NCI-H524 (cell line): ENCODE measurements at places on chromosomes 12 and 14.

- DNase-seq, result no peak
Measured at GRCh38 chr14:81401420-81402122, 1.4 kb upstream of the STON2 start.

- DNase-seq, result no peak
Measured at GRCh38 chr12:109871668-109872314, 8.6 kb downstream of the GLTP start.

DNA sequence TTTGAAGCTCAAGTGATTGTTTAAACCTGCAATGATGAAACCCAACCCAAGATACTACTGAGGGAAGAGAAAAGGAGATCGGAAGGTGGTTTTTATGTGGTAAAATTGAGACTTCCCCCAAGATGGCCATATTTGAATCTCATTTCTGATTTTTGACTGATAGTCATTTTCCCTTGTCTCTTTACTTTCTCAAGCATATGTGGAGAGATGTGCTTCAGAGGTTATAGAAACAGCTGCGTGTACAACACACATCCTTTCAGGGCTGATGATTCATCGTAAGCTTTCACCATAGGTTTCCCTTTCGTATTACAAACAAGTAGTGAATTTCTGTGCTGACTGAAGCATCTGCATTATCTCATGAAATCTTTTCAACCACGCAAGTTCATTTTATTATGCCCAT lies 276.2 kb downstream of the EMP1 start:
- DNase-seq, result no peak

- DNase-seq, result no peak
Measured at GRCh38 chr12:46508651-46509050, 136.1 kb upstream of the SLC38A2 start.

DNA sequence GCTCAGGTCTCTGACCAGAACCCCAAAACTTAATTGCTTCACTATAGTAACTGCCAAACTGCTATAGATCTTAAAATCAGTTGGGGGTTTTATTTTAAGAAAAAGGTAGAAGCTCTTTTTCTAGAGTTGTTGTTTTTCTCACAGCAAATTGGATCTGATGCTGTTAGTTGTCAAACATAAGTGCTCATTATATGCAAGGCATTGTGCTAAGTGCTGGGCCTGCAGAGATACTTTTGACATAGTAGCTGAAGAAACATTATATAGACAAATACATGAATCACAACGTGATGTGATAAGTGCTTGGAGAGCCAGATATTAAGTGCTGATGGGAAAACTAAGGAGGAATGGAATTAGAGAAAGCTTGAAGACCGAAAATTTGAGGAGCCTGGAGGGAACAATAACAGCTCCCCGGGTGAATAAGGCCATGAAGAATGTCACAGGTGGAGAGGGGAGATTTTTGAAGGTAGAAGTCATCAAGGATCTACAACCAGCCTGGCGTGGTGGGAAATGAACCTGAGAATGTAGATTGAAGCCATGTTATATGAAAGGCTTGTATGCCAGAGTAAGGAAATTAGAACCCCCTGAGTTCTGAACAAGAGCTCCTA lies 126.5 kb downstream of the DYRK2 start:
- DNase-seq, result no peak
